ENCODE measurements at places on chromosomes 1 and 21.

GRCh38 chr1:153978274-153978909 lies 918 bp upstream of the JTB start:
- DNase-seq = no peak

DNA sequence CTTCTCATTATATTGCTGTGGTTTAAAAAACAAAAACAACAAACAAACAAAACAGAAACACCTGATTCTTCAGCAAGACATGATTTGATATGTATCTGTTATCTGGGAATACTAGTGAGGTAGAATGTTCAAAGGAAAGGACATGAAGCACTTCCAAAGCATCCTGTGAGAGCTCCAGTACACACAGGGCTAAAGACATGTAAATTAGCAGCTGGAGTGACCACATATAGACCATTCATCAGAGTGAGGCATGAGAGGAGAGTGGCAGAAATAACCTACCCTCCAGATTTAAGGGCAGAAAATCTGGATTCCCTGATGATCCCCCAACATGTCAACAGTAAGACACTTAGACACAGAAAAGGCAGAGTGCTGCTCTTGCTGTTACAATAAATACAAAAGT lies 260.5 kb upstream of the CHRM3 start:
- no peak for DNase-seq

GRCh38 chr1:3454811-3455618 lies 550 bp downstream of the ARHGEF16 start:
- DNase-seq = no peak

DNA sequence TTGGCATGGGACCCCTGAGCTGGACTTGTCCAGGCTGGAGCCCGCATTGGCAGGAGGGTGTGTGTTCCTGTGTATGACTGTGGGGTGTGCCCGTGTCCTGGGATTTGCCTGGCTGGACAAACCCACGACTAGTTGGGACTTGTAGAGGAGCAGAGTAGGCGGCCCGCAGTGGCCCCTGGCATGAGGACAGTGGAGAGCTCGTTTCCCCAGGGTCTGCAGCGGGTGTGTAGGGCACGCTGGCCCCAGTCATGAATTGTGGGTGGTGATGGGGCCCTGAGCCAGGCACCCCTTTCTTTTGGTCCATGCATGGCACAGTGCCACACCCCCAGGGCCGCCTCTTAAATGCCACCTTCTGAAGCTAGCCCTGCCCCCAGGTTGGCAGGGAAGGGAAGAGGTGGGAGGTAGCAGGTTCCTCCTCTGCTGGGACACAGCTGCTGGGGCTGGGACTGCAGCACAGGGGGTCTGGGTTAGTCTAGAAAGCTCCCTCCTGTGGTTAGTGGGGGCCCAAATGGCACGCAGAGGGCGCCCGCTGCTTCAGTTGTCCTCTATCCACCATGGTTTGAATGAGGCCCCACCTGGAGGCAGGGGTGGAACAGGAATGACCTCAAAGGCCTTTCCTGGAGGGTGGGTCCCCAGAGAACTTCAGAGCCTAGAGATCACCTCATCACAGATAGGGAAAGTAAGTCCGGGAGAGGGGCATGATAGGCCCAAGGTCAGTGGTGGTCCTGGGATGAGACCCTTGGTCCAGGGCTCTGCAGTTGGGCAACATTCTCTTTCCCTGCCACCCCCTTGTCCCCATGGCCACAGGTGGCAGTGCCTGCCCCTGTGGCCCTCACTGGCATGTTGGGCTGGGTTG lies 4.1 kb downstream of the CROCC start:
- DNase-seq = no peak

DNA sequence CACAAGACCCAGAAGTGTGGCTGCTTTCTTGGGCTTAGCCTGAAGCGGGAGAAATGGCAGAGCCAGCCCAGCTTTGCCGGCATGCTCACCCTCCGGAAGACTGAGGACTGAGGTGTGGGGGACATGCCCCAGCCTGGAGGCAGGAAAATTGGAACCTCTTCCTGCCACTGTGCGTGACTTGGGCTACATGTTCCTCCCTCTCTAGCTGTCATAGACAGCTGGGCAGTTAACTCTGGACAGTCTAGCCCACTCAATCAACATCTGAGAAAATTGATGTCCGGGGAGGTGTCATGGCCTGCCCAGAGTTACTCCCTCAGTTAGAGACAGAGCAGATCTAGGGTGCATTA lies 59.7 kb downstream of the UBE2T start:
- DNase-seq = no peak

- no peak for DNase-seq
Observed at GRCh38 chr1:223504741-223505140, 111.5 kb downstream of the CCDC185 start.

GRCh38 chr1:14067711-14068110 lies 367.7 kb downstream of the PRDM2 start:
- DNase-seq = no peak

- DNase-seq = no peak
Observed at GRCh38 chr1:7993593-7994479, 32.3 kb downstream of the ERRFI1 start.

GRCh38 chr1:19083081-19083480 lies 126.6 kb upstream of the IFFO2 start:
- no peak for DNase-seq

- DNase-seq = no peak
Observed at GRCh38 chr21:17542371-17543011, 29.6 kb downstream of the CXADR start.

DNA sequence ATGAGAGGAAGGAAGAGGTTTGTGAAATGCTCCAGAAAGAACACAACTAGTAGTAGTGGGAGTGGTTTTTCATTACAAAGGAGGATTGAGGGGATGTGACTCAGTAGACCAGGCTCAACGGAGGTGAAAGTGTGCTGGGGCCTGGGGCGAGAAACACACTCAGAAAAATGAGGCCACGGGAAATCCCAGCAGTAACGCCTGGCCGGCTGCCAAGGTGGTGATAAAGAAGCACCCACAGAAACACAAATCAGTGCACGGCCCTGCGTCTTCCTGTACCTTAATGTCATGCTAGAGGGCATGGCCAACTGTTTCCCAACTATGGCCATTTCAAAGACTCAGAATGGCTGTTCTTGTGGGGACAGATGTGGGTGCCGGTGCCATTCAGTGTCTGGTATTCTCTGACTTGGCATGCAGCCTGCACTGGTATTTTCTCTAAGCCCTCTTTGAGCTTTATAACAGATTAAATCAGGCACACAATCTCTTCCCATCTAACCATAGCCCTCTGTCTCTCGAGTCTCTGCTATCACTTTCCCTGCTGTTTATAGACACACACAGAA lies 38.2 kb downstream of the URB2 start:
- DNase-seq = no peak

DNA sequence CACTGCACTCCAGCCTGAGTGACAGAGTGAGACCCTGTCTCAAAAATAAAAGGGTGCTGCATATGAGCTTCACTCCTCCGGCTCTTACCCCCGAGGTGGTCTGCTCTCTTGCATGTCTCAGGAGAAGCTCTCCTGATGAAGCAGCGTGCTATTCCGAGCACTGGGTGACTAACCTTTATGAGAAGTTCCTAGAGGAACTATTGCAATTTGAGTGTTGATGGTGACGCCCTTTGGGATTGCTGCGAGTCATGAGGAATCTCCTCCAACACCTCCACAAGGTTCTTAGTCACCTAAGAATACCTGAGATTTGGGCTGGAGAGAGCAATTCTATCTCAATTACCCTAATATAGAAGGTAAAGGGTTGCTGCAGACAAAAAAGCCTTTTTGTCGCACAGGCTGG lies 40.8 kb upstream of the TINAGL1 start:
- DNase-seq = no peak

- no peak for DNase-seq
Observed at GRCh38 chr1:246004301-246004700, 502.8 kb downstream of the SMYD3 start.

- DNase-seq = no peak
Observed at GRCh38 chr1:100526894-100527293, 11.0 kb upstream of the GPR88 start.

DNA sequence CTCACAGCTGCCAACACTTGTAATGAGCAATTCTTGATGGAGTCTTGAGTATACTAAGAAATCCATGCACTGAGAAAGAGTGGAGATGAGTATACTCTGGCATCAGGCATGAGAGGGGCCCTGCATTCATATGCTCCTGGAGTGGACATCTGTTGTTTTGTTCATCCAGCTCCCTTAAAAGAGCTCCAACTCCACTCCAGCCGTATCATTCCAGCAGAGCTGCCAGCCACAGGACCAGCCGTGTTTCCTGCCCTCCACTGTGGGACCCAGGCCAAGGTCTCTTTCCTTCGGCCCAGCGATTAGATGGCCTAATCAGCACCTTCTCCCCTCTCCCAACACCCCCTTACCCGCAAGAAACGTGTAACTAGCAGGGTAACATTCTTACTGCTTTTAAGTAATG lies 144.5 kb downstream of the OMA1 start:
- no peak for DNase-seq

GRCh38 chr1:201145132-201145531 lies 9.1 kb downstream of the TMEM9 start:
- DNase-seq = no peak

- no peak for DNase-seq
Observed at GRCh38 chr1:245375789-245376460, 221.1 kb downstream of the KIF26B start.

DNA sequence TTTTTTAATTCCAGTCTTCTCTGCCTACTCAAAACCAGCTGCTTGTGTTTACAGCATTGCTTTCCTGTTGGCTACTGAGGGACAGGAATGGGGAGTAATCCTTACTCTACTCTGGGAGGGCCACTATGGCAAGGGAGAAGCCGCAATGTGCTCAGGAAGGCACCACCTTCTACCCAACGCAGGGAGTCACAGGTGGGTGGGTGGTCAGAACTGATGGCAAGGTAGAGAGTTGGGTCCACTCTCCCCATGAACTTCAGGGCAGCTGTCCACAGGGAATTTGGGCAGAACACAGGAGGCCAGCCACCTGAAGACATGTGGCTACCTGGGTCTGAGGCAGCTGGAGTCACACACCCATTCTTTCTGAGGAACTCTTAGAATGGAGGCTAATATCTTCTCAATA lies 40.5 kb upstream of the HMGB4 start:
- no peak for DNase-seq

GRCh38 chr1:32266921-32267591 lies 16.0 kb downstream of the LCK start:
- DNase-seq = no peak

DNA sequence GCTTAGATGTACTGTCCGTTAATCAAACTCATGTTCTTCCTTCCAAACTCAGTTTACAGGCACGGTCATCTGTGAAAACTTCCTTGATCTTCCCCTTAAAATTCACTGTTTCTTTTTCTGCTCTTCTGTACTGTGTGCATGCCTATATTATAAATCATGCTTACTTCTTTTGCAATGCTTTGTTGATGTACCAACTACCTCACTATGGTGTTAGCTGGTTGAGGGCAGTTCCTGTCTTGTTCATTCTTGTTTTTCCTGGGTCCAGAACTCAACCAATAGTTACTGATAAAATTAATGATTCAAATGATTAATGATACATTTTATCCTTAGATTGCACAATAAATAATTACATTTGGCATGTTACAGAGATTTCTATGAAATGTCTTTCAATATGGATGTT lies 163.8 kb downstream of the CHRM3 start:
- DNase-seq = no peak

- DNase-seq = no peak
Observed at GRCh38 chr1:178388418-178389145, 108.2 kb downstream of the CLEC20A start.

DNA sequence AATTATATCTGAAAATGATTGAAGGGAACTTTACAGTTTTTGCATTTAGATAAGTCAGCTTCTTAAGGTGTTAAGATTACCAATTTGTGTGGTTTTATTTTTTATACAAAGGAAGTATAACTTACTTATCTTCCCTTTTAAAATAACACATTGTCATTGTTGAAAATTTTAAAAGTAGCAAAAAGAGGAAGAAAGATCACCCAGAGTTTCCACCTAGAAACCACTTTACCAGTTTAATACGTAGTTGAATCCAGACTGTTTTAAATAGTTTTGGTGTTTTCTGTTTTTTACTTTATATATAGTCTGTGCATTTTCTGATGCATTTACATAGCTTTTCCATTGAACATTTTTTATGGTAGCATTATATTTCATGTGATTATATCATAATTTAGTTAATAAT lies 6.1 kb downstream of the CCDC18 start:
- DNase-seq = no peak

GRCh38 chr1:112298558-112298957 lies 97.5 kb upstream of the CTTNBP2NL start:
- DNase-seq = no peak

GRCh38 chr1:80293818-80294217 lies 1287.3 kb upstream of the ADGRL4 start:
- no peak for DNase-seq

- no peak for DNase-seq
Observed at GRCh38 chr1:180163041-180163440, 8.4 kb downstream of the QSOX1 start.

DNA sequence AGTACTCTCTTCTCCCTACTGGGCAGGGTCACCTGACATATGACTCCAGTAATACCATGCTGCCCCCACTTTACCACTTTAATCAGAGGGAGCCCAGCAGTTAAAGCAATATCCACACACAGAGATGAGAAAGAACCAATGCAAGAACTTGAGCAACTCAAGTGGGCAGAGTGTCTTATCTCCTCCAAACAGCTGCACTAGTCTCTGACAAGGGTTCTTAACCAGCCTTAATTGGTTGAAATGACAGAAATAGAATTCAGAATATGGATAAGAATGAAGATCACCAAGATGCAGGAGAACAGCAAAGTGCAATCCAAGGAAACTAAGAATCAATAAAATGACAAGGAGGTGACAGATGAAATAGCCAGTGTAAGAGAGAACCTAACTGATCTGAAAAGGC lies 91.0 kb downstream of the KCNT2 start:
- DNase-seq = no peak

DNA sequence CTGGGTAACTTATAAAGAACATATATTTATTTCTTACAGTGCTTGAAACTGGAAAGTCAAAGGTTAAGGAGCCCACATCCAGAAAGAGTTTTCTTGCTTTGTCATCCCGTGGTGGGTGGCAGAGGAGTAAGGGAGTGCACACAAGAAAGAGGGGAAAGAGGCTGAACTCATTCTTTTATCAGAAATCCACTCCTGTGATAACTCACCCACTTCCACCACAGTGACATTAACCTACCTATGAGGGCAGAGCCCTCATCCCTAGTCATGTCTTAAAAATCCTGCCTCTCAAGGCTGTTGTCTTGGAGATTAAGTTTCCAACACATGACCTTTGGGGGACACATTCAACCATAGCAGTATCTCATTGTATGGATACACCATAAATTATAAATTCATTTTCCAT lies 32.5 kb upstream of the RGS4 start:
- DNase-seq = no peak
